ENCODE measurements at places on chromosomes 16 and 17.
A peak's percentile ranks its signal among the peaks of the same experiment; 100 is the strongest.

GRCh38 chr16:31273676-31274075, 13.9 kb downstream of the ITGAM start:
- no peak for DNase-seq

GRCh38 chr17:27504188-27504995, 48.1 kb downstream of the KSR1 start:
- DNase-seq = no peak

GRCh38 chr16:31357324-31358109, 2.5 kb downstream of the ITGAX start:
- DNase-seq = no peak

DNA sequence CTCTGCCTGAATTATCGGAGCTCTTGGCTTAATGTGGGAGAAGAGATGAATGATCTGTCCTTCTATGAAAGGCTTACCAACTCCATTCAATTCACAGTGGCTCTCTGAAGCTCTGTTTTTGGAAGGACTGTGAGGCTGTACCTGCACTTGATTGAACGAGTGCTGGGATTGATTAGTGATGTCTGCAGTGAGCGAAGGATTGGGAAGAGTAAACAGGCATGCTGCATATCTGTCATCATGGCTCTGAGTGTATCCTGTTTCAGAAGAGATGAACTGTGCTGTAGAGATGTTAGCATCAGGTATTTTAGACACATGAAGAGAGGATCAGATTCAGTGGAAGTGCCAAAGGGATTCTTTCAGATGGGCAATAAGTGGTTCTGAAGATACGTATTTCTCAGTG, 564.0 kb downstream of the MAF start:
- no peak for DNase-seq

- DNase-seq = no peak
These were observed 125.0 kb upstream of the IRX3 start for GRCh38 chr16:54411544-54411943.

DNA sequence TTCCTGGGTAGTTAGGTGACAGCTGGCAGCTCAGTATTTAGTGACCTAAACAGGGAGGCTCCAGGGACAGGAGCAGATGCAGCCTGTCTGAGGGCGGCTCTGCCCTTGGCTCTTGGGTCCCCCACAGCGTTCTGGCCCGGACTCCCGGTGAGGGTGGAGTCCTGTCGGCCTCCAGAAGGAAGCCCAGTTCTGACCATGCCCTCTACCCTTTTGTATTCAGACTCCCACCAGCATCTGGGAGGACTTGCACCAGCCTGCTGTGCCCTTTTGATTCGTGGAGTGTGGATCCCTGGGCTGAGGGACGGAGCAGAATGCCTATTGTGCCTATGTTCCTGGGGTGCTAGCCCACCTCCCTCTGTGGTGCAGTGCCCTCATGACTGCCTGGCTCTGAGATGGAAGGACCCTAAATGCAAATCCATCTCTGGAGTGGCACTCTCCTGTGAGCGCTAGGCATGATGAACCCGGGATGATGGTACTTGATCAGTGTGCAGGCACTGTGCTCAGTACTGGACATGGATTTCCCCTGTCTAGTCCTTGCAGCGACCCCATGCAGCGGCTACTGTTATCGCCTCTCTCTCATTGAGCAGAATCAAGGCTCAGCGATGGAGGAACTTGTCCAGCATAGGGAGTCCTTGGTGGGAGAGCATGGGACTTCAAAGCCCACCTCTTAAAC, 123.1 kb downstream of the SNX29 start:
- no peak for DNase-seq

DNA sequence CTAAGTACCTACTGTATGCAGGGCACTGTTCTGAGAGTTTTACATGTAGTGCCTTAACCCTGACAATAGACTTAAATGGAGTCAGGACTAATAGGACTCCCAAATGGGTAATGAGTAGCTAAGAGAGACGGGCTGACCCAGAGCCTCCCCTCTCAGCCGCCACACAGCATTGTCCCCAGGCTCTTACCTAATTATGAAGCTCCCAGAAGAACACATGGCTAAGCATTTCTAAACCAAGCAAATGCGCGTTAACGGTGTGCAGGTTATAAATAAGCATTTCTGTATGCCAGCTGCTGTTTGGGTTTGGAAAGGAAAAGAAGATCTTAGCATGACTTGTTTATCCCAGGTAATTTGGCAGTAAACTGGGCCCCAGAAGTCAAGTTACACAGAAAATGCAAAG, 14.3 kb downstream of the KATNIP start:
- DNase-seq = no peak

DNA sequence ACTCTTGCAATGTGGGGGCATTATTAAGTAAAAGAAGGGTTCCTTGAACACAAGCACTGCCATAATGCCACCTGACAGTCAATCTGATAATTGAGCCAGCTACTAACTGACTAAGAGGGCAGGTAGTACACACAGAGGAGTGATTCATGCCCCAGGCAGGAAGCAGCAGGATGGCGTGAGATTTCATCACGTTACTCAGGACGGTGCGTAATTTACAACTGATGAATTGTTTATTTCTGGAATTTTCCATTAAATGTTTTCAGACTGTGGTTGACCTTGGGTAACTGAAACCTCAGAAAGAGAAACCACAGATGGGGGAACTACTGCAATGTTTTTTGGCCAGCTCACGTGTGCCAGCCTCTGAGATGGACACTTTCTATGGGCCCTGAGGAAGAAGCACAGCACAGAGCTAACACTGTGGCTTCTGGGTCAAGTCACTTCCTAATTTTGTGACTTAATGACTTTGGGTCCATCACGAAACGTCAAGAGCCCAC, 46.7 kb downstream of the C17orf67 start:
- DNase-seq = peak; percentile 92

- DNase-seq = no peak
These were observed 594 bp upstream of the TGFB1I1 start for GRCh38 chr16:31471241-31471874.

All from activated CD4-positive, alpha-beta T cell treated with anti-CD3 and anti-CD28 coated beads, Interleukin-10, Interleukin-2, amounts not matched to agents 100 ng/mL and 50 ng/mL, durations not matched to agents 16 hours and 8 hours (primary cell).